ENCODE measurements at places on chromosomes 13 and 19. TPM values are rescaled to one million over a fixed set of nuclear protein-coding genes. Genes with fewer than 3 reads are reported as not detected.

BEST2 gene
- 0.10 TPM for total RNA-seq

GRCh38 chr19:43725468-43725867 is 9.6 kb downstream of the IRGC start:
- no peak for DNase-seq

GRCh38 chr13:75432811-75433244 is 49.1 kb downstream of the TBC1D4 start:
- DNase-seq = no peak

- DNase-seq = no peak
Observed at GRCh38 chr19:54415901-54416673, 823 bp downstream of the TTYH1 start.

- DNase-seq = no peak
Observed at GRCh38 chr19:50478901-50479715, 2.5 kb upstream of the GARIN5A start.

- DNase-seq = no peak
Observed at GRCh38 chr19:41917676-41918075, 10.6 kb downstream of the ERFL start.

DNA sequence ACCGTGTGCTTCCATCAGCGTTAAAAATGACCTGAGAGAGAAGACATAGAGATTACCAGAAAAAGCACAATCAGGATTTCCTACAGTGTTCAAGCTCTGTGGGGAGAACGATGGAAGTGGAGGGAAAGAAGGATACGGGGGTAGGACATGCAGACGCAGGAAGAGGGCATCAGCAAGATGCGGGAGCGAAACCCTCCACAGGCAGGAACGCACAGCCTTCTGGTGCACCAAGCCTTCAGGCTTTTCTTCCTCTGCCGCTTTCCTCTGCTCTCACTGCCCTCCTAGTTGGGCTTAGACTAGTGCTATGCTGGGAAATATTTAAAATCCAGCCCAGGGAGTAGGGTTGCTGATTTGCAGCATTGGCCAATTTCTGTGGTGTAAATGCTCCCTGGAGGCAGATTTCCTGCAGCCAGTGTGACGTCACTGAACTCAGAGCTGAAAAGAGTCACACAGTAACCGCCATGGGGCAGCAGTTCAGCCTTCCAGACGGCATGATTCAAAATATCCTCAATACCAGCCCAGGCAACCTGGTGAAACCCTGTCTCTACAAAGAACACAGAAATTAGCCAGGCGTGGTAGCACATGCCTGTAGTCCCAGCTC is 205.1 kb upstream of the SOX1 start:
- DNase-seq = no peak

All from HCT116 (cell line).